PC-9 (cell line): ENCODE measurements at places on chromosomes 7 and 10.
A peak's percentile ranks its signal among the peaks of the same experiment; 100 is the strongest.

- no peak for DNase-seq
Observed at GRCh38 chr10:51789903-51790302, 90.5 kb upstream of the CSTF2T start.

GRCh38 chr10:23095404-23095965, at the start of gene MSRB2:
Gene MSRB2, plus strand, starts transcription at chr10:23095579. Its CDS starts 30 bp downstream, at chr10:23095609.
- DNase-seq = peak; percentile 80

GRCh38 chr10:24889639-24890038, 62.8 kb downstream of the PRTFDC1 start:
- DNase-seq = peak; percentile 40

DNA sequence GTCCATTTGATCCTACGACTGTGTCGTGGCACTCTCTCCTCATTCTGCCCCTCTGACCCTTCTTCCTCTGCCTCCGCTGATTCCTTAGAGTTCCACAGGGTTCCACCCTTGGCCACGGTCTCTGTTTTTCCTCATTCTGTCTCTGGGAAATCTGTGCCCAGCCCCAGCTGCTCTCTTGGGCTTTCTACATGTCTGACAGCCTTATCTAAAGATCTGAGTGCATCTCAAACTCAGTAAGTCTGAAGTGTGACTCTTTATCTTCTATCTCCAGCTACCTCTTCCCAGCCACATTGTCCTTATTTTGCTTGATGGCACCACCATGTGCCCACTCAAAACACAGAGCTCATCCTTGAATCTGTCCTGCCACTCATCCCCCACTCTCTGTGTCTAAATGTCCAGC, 62.1 kb upstream of the AQP1 start:
- DNase-seq = no peak

DNA sequence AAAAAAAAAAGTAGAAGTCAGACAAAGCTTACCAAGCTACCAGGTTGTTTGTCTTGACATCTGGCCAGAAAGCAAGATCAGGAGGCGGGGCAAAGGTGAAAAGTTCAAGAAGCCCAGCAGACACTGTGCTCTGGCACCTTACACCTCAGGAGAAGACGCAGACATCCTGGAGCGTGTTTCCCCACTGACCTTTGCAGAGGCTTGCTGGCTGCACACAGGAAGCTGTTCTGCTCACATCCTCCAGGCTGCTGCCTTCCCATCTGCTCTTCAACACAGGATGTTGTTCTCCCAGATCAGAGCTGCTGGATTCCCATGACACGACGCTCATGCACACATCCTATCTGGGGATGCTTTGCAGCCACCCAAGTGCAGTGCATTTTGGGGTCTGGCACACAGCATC, 174.4 kb upstream of the KIAA1217 start:
- DNase-seq = no peak
